ENCODE measurements at places on chromosomes 2 and 18. TPM values are rescaled to one million over a fixed set of nuclear protein-coding genes. Genes with fewer than 3 reads are reported as not detected.

Gene DSG3
- 0.02 TPM for total RNA-seq

Gene ANO7
- 1.6 TPM for total RNA-seq

Gene PRSS56
- 0.10 TPM for total RNA-seq

Gene TOGARAM2
- total RNA-seq, result 0.20 TPM

Gene ZNF385B
- total RNA-seq, result 0.10 TPM

Gene ATP6V1C2
- total RNA-seq, result 0.29 TPM

Gene SERPINB13
- total RNA-seq, result not detected

Gene GPAT2
- total RNA-seq, result 0.02 TPM

Gene GKN1
- 0.37 TPM for total RNA-seq

Gene BOLL
- total RNA-seq, result not detected

Gene RIT2
- total RNA-seq, result not detected

Gene LOXHD1
- not detected for total RNA-seq

Gene RUFY4
- not detected for total RNA-seq

Gene RPS27A
- total RNA-seq, result 2,627 TPM

Gene ITGB6
- total RNA-seq, result 0.87 TPM

Gene MAP2
- total RNA-seq, result 1.5 TPM

Gene C2orf78
- total RNA-seq, result not detected

Gene LRRC30
- not detected for total RNA-seq

Gene IL1R2
- total RNA-seq, result 1.1 TPM

Gene TEX44
- total RNA-seq, result not detected

Gene UPP2
- not detected for total RNA-seq

Gene COLEC11
- total RNA-seq, result 0.53 TPM

Gene CACNB4
- total RNA-seq, result 0.14 TPM

Gene CIB4
- not detected for total RNA-seq

Gene SNED1
- total RNA-seq, result 1.1 TPM

Gene DSG2
- 59.6 TPM for total RNA-seq

Gene NPC1
- total RNA-seq, result 115 TPM

Gene MARCO
- not detected for total RNA-seq

Gene LYPD6B
- total RNA-seq, result not detected

Gene CDH2
- 42.7 TPM for total RNA-seq

Gene OR6B2
- total RNA-seq, result not detected

Gene CAPN14
- 0.04 TPM for total RNA-seq

Gene ERFE
- 7.6 TPM for total RNA-seq

Gene FBLN7
- 0.53 TPM for total RNA-seq

Gene ACTG2
- 0.40 TPM for total RNA-seq

Gene PARD6G
- 3.4 TPM for total RNA-seq

Gene ANKRD62
- not detected for total RNA-seq
